ENCODE measurements at places on chromosomes 13 and 19.

GRCh38 chr13:49357694-49358093, 86.2 kb downstream of the CAB39L start:
- no peak for DNase-seq

DNA sequence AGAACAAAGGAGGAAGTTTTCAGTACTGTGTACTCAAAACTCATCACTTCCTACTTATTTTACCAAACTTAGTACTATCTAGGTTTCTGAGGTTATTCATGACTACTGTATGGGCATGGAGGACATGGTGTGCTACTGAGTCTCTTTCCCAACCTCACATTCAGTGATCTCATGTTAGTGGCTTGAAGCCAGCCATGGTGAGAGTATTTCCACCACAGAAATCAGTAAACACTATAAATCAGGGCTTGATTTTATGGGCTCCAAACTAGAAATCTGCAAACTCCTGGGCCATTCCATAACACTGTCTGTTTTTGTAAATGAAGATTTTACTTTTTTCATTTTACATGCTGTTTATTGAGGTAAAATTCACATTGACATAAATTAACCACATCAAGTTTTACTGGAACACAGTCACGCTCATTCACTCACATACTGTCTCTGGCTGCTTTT, 19.7 kb downstream of the MED26 start:
- DNase-seq: no peak

DNA sequence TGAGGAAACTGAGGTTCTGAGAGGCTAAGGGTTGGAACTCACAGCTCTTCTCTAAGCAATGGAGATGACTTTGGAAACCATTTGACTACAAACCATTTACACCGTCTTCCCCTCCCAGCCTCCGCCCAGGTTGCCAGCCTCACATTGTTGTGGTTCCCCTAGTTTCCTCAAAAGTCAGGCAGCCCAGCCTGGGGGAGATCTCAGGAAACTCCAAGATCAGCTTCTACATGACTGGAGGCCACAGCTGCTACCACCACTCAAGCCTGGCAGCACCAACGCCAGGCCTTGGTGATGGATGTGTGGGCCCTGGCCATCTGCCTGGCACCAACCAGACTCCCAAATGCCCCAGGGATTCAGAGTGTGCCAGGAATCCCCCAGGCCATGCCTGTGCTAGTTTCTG, 207.9 kb downstream of the TSHZ3 start:
- no peak for DNase-seq

- DNase-seq: no peak
These were observed 56.1 kb upstream of the STK24 start for GRCh38 chr13:98632961-98633360.

DNA sequence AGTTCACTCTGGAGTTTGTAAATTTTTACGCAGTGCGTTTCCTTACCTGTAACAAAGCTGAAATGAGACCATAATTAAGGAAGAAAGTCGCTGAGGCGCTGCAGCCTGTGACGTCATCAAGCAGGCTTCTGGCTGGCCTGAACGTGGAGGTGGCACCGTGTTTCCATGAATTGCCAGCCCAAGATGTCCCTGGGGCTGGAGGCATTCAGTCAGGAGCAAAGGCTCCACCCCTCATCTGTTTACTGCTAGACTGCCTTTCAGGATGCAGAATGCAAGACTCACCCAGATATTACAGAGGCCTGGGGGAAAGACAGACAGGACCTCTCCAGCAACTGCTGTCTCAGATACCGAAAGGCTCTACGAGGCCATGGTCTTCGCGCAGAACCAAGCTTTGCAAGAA, 424.6 kb downstream of the TSHZ3 start:
- no peak for DNase-seq

GRCh38 chr19:3161453-3161852, 17.1 kb upstream of the S1PR4 start:
- no peak for DNase-seq

DNA sequence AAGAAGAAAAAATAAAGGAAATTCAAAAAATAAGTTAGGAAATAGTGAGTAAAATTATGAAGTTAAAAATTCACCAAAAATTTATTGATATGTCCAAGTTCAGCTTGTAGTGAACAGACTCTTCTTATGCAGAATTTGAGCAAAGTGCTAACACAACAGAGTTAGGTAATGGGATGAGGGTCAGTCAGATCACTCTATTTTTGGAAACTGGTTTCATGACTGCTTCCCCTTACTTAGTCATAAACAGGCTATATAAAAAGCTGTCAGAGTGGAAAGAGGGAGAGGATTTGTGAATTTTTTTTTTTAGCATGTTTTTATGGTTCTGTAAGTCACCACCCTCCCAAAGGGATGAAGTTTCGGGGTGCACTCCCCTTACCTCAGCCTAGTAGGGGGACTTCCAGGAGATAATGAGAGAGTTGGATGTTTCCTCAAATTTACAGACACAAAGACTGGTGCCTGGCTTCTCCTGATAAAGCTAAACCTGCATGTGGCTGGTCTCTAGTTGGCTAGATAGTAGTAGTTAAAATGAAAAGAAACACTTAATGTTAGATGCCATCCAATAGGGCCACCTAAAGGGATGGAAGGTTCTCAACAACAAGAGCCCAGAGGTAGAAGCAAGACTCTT, 4.5 kb downstream of the CPB2 start:
- DNase-seq: no peak

- DNase-seq: no peak
These were observed 65.7 kb upstream of the C13orf46 start for GRCh38 chr13:114039471-114040141.

- no peak for DNase-seq
These were observed 32.3 kb upstream of the MATK start for GRCh38 chr19:3818466-3818865.

- no peak for DNase-seq
These were observed 2.1 kb downstream of the TGFB1 start for GRCh38 chr19:41351339-41352245.

DNA sequence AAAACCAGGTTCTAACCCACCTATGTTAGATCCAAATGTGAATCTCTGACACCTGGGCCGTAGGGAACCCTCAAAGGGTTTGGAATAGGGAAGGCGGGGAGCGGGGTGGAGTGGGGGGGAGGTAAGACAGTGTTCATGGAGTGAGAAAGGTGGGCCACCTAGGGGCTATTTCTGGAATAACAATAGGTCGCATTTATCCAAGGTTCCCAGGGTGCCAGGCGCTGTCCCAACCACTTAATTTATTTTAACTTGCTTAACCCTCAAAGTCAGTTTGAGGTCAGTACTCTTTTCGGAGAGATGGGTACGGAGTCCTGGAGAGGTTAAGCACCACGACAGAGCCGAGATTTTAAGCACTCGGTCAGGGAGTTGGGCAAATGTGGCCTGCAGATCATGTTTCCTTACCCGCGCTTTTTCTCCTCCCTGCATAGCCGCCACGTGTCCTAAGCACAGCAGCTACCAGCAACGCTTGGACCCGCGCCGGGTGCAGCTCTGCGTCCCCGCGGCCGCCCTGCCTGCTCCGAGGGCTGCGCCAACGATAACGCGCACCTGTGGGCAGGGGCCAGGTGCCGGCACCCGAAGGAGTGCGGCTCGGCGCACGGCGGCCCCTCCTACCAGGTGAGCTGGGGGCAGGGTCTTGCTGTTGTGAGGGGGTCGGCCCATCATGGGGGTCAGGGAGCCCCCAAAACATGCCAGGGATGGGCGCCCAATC, 25.0 kb upstream of the FXYD3 start:
- DNase-seq: no peak

- no peak for DNase-seq
These were observed 411.0 kb downstream of the HS6ST3 start for GRCh38 chr13:96500953-96501352.

- no peak for DNase-seq
These were observed 16.7 kb upstream of the POSTN start for GRCh38 chr13:37615276-37615675.

DNA sequence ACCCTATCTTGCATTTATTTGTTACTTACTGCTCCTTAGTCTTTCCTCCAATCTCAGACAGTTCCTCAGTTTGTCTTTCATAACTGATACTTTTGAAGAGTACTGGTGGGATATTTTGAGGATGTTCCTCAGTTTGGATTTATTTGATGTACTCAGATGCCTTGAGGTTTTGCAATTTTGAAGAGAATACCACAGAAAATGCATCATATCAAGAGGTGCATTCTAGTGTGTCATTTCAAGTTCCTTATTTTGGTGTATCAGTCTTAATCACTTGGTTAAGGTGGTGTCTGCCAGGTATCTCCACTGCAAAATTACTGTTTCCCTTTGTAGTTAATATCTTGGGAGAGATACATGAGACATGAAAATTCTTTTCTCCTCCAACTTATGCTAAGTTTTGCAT, 75.1 kb downstream of the URI1 start:
- DNase-seq: no peak

- no peak for DNase-seq
These were observed 40.5 kb downstream of the DHRS12 start for GRCh38 chr13:51763486-51763885.
